ENCODE measurements at places on chromosomes 5 and 9. TPM values are rescaled to one million over a fixed set of nuclear protein-coding genes. Genes with fewer than 3 reads are reported as not detected.

DNA sequence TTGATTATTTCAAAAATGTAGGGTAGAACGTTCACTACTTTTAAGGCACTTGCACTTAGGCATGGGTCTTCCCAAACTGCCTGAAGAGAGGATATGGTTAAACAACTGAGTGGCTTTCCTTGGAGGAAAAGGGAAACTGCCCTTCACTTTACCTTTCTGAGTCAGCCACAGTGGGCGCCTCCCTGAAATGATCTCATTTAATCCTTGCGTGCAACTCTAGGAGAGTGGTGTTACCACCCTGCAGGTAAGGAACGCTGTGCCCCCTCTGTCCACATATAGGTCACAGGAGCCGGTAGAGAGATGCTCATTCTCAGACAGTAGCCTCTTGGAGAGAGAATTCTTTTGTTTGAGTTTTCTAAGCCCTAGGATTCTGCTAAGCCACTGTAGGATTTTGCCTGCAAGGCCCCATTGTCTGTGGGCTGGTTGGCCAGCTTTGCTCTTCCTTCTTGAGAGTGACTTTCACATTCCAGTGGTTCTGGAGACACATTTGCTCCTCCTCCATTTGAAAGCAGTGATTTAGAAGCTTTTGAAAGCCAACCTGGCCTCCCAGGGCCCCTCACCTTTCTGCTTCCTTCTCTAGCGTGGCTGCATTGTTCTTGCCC is 110.3 kb upstream of the CTSL start:
- H3K27me3 ChIP-seq = no peaks in the 10 kb centered on the region
- peaks cover 81% of the 10 kb centered on the region for H3K36me3 ChIP-seq
- peaks cover 12% of the 10 kb centered on the region for H3K4me1 ChIP-seq
- H3K4me3 ChIP-seq = no peak overlapping the region
- no peak overlapping the region for H3K27ac ChIP-seq

DNA sequence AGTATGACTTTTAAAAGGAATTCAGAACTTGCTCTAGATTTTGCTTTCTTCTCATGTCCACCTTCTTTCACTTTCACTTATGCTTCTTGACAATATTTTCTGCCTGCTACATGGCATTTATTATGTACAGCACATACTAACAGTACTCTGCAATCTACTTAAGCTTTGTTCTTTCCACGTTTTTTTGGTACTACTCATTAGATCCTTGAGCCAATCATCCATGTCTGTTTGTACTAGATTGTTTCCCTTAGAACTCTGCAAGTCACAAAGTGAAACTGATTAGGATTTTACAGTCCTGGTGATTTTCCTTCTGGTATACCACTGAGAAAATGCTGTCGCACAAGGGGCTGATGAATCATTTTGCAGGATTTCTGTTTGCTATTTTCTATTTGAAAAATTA is 78.3 kb downstream of the PARP8 start:
- H3K4me3 ChIP-seq = peak overlapping the region; percentile 1
- DNase-seq = peak; percentile 45
- H3K36me3 ChIP-seq = no peaks in the 10 kb centered on the region
- H3K4me1 ChIP-seq = peaks cover 12% of the 10 kb centered on the region
- H3K27ac ChIP-seq = no peak overlapping the region
- no peaks in the 10 kb centered on the region for H3K27me3 ChIP-seq

The SNAPC4 gene
- total RNA-seq = 2.1 TPM

- DNase-seq = no peak
- no peaks in the 10 kb centered on the region for H3K36me3 ChIP-seq
- H3K4me1 ChIP-seq = peaks cover 9% of the 10 kb centered on the region
- H3K4me3 ChIP-seq = no peak overlapping the region
- no peak overlapping the region for H3K27ac ChIP-seq
Measured at GRCh38 chr5:149260761-149261160, 10.9 kb upstream of the AFAP1L1 start.

The TLX3 gene
- not detected for total RNA-seq

DNA sequence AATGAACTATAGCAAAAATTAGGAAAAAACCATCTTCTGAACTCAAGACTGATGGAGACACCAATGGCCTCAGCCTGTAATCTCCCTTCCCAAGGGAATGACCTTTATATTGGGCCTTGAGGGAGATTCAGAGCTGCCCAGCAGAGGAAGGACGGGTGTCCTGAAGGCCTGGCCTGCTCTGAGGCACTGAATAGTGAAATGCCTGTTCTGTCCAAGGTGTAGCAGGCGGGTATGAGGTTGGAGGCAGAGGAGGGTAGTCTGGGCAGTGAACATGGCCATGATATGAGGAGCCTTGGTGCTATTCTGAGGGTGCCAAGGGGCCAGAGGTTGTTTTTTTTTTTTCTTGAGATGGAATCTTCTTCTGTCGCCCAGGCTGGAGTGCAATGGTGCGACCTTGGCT is 25.0 kb downstream of the PSD2 start:
- no peaks in the 10 kb centered on the region for H3K36me3 ChIP-seq
- no peaks in the 10 kb centered on the region for H3K4me1 ChIP-seq
- no peak for DNase-seq
- H3K4me3 ChIP-seq = no peak overlapping the region
- no peaks in the 10 kb centered on the region for H3K27me3 ChIP-seq

The IFNK gene
- total RNA-seq = not detected

The RPL35 gene
- total RNA-seq = 2,926 TPM

The OBP2B gene
- total RNA-seq = not detected
